ENCODE measurements at places on chromosomes 11 and 22.
A peak's percentile ranks its signal among the peaks of the same experiment; 100 is the strongest.

DNA sequence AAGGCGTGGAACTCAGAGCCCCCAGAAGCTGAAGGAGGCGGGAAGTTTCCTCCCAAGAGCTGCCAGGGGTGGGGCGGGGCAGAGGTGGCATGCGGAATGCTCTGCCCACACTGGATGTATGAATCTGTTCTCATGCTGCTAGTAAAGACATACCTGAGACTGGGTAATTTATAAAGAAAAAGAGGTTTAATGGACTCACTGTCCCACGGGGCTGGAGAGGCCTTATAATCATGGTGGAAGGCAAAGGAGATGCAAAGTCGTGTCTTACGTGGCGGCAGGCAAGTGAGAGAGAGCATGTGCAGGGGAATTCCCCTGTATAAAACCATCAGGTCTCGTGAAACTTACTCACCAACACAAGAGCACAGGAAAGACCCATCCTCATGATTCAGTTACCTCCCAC lies 57.6 kb downstream of the SMIM38 start:
- DNase-seq: no peak

DNA sequence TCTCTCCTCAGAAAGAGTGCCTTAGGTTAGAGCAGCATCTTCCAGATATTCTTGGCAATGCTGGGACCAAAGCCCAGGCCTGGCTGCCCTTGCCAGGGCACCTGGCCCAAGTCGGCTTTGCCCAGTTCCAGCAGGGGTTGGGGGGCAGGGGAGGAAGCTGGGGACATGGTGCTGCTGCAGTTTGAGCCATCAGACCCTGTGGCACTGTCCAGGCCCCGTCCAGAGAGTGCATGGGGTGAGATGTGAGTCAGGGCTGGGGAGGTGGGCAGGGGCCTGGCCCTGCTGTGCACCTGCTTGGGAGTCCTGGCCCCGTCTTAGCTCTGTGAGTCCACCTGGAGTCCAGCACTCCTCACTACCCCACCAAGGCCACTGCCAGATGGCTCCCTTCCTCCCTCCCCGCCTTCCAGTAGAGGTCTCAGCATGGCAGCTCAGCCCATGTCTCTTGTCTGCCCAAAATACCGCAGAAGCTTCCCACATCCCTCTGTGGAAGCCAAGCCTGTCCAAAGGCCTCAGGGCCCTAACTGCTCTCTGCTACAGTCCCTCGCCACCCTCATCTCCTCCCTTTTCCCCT lies 16.6 kb downstream of the DERL3 start:
- DNase-seq: no peak

DNA sequence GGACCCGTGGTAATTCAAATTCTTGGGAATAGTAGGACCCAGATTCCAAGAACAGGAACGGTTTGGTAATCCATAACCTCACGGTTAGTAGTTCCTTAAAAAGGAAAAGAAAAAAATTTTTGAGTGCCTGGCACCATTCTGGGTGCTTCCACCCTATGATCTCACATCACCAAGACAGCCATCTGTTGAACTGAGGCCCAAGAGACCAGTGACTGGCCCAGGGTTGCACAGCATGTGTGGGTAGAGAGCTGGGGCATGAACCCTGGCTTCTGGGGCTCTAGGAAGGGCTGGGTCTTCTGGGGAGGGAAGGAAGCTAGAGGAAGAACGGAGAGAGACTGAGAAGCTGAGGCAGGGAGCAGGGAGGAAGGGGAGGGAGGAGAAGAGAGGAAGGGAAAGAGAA lies 4.7 kb upstream of the SPI1 start:
- DNase-seq: no peak

DNA sequence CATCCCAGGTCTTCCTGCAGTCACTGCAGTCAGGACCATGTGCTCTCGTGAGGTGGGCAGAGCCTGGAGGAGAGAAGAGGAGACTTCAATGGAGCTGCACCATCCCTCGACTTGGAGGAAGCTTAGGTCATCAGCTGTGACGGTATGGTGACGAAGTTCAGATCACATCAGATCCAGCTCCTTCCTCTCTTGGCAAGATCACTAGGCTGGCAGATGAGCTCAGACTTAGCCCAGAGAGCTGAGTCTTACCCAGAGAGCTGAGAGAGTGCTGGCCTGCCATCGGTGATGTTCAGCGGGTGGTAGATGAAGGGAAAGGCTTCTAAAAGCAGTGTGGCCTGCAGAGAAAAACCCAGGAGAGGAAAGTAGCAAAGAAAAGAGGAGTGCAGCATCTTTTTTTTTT lies 1.8 kb upstream of the SLC15A3 start:
- no peak for DNase-seq

DNA sequence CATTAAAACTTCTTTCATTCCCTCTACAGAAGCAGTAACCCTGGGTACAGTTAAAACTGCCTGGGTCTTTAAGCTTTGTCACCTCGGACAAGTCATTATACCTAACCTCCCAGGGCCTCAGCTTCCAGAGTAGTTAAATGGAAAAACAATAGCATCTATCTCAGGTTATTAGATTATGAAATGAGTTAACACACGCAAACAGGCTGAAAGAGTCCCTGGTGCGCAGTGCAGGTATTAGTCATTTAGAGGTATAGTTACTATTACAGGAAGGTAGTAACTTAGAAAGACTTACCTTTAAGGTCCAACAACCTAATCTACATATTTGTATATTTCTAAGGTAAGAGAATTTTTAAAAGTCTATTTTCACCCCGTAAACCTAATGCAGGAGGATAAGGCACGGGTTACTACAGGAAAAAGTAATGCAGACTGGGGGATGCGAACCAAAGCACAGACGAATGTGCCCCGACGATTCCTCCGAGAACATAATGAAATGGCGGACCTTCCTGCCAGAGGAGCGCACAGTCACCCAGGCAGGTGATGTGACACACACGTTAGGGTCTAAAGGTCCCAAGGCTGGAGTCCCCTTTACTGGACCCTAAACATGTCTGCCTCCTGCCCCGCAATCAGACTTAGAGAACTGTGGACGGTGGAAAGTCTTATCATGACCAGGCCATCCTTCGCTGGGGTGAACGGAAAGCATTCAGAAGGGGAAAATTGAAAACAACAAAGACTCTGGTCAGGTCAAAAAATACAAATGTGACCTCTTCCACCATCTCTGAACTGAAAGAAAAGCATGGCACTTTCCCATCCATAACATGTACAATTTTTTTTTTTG lies 1.3 kb downstream of the NAP1L4 start:
- DNase-seq: peak; percentile 65

- DNase-seq: no peak
Observed at GRCh38 chr22:17824457-17824856, 50.2 kb upstream of the BID start.

- no peak for DNase-seq
Observed at GRCh38 chr11:6468712-6469495, 4.8 kb downstream of the TRIM3 start.

- no peak for DNase-seq
Observed at GRCh38 chr11:64298966-64299846, 952 bp upstream of the CATSPERZ start.

DNA sequence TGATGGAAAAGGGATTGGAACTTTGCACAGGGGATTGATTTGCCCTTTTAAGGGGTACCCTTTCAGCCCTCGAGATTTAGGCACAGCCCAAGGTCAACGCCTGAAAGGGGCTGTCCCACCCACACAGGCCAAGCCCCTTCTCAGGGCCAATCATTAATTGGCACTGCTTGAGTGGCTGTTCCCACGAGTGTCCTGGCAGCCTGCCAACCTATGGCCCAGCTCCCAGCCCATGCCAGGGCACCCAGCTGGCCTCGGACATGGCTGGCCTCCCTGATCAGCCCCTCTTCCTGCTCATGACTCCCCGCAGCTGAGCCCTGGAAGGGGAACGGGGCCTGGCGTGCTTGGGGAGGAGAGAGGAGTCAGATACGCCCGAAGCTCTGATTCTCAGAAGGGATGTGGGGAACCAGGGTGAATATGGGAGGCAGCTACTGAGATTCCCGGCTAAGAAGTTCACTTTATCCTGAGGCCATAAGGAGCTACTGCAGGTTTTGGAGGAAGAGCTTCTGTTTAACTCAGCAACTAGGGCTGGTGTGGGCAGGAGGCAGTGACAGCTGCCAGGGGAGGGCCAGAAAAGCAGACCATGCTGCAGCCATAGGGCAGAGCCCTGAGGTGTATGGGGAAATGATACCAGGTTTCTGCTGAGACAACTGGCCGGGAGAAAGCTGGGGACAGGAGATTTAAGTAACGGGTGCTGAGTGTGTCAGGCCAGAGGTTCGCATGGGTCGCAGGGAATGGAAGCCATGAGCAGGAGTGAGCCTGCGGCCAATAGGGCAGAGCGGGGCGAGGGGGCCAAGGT lies 30.0 kb downstream of the WNT7B start:
- no peak for DNase-seq

GRCh38 chr22:27775758-27776649 lies 25.6 kb downstream of the MN1 start:
- no peak for DNase-seq

DNA sequence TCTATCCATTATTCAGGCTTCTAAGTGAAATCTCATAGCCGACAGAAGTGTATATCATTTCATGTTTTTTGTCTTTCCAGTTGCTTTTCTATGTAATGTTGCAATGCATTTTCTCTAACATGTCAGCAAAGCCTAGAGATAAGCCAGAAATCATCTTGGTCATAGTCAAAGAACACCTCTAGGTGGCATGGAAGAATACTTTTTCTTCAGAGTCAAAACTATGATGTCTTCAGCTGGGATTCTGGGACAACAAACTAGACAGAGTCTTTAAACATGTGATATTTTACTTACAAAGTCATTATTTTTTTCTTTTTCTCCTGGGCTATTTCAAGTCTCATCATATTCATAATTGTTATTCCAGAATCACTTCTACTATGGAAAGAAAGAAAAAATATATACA lies 4.4 kb downstream of the GAS2 start:
- no peak for DNase-seq

DNA sequence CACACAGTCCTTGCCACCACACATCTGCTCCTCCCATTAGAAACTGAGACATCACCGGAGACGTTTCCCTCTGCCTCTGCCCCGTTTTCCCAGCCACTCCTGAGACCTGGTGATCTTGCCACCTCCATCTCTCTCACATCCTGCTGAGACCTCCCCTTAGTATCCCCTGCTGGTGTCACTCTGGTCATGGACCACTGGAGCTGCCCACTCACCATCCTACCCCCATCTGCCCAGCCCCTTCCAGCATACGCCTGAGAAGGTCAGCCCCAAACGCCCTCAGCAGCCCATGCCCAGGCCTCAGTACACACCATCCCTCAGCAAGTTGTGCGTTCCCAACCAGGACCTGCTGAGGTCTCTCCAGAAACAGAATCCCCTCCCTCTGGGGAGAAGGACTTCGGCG lies 64.3 kb downstream of the SHANK2 start:
- no peak for DNase-seq

DNA sequence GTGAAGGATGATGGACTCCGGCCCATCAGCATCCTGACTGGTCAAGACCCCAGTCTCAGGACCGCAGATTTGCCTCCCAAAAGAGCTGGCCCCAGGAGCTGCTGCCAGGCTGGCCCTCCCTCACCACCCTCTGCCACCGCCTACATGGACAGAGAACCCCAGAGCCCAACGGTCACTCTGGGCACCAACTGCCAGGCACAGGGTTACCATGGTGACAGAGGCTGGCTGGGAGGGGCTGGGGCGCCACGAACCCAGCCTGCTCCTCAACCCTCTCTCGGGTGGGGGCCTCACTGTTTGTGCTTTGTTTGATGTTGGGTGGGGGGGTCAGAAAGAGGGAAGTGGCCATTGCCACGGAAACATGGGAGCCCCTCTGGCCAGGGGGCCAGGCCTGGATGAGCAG lies 55.8 kb downstream of the ELFN2 start:
- no peak for DNase-seq

DNA sequence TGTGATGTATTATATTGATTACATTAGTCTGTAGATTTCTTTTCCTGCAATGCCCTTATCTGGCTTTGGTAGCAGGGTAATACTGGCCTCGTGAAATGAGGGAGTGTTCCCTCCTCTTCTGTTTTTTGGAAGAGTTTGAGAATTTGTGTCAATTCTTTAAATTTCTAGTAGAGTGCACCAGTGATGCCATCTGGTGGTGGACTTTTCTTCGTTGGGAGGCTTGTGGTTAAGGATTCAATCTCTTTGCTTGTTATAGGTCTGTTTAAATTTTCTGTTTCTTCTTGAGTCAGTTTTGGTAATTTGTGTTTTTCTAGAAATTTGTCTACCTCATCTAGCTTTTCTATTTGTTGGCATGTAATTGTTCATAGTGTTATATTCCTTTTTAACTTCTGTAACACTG lies 18.9 kb downstream of the SHANK3 start:
- peak; percentile 54 for DNase-seq

DNA sequence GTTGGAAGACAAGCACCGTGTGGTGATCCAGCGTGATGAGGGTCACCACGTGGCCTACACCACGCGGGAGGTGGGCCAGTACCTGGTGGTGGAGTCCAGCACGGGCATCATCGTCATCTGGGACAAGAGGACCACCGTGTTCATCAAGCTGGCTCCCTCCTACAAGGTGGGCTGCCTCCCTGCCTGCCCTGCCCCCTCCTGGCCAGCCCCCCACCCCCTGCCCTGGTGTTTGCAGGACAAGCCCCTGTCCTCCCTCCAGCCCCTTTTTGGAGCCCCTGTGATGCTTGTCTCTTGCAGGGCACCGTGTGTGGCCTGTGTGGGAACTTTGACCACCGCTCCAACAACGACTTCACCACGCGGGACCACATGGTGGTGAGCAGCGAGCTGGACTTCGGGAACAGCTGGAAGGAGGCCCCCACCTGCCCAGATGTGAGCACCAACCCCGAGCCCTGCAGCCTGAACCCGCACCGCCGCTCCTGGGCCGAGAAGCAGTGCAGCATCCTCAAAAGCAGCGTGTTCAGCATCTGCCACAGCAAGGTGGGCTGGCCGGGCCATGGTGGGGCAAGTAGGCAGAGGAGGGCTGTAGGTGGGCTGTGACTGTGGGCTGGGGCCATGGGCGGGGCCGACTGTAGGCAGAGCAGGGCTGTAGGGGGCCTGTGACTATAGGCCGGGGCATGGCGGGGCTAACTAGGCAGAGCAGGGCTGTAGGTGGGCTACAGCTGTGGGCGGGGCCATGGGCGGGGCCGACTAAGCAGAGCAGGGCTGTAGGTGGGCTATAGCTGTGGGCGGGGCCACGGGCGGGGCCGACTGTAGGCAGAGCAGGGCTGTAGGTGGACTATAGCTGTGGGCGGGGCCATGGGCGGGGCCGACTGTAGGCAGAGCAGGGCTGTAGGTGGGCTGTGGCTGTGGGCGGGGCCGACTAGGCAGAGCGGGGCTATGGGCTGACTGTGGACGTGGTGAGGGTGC lies 13.6 kb downstream of the MUC2 start:
- peak; percentile 39 for DNase-seq

DNA sequence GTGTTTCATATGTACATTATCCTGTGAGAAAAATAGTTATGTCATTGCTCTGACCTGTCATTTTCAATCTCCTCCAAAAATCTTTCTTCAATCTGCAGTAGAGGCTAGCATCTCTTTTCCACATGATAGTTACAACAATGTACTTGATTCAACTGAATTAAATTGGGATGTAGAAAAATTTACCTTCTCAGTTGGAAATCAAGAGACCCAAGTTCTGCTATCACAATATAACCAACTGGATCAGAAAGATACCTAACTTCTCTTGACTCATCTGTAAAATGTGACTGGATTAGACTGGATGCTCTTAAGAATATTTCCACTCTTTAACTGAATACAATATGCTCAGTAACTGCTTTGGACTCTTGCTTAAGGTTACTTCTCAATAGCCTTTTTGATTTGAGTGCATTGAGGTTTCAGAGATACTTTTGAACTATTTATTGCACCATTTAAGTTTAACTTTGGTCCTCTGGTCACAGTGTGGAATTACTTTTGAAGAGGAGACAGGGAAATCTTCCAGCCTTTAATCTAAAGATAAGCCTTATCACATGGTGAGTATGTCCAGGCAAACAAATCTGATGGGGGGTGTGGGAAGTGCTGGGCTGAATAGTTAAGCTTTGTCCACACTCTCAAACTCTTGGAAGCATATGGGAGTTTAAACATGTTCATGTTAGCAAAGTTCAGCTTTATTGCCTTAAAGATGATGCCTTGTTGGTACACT lies 82.3 kb downstream of the YAP1 start:
- DNase-seq: no peak

All from stimulated activated CD8-positive, alpha-beta memory T cell treated with anti-CD3 and anti-CD28 coated beads, Interleukin-4, amount 100 ng/mL, for 48 hours (primary cell).